Stimulated activated CD8-positive, alpha-beta memory T cell treated with anti-CD3 and anti-CD28 coated beads, Interleukin-4, amount 100 ng/mL, for 4 hours (primary cell): ENCODE measurements at places on chromosomes 12 and 14.

DNA sequence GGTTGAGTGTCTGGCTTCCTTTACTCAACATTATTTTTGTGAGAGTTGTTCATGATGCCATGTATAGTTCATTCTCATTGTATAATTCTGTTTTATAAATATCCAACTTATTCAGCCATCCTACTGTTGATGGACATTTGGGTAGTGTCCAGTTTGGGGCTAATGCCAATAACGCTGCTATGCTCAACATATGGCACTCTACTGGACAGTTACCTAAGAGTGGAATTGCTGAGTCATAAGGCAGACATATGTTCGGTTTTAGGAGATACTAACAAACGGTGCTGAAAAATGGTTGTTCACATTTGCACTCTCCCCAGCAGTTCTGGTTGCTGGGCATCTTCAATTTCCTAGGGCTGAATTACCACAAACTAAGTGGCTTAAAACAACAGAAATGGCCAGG lies 28.7 kb upstream of the P2RX4 start:
- DNase-seq, result no peak

- no peak for DNase-seq
Observed at GRCh38 chr14:76525106-76525821, 149.3 kb downstream of the ESRRB start.

DNA sequence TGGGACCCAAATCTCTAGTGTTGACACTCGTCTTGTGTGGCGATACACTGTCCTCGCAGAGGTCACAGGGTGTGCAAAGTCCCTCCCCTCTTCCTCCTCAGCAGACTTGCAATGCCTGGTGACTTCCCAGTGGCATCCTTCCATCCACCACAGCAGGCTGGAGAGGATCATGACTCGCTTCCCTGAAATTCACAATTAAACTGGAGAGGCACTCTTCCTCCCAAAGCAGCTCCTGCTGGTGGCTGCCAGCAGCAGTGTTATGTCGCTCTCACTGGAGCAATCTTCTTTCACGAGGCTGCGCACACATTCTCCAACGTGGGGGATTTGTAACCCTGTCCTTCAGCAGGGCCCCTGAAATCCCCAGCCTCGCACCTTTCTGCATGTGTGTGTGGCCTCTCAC lies 145.2 kb upstream of the TMCC3 start:
- no peak for DNase-seq

DNA sequence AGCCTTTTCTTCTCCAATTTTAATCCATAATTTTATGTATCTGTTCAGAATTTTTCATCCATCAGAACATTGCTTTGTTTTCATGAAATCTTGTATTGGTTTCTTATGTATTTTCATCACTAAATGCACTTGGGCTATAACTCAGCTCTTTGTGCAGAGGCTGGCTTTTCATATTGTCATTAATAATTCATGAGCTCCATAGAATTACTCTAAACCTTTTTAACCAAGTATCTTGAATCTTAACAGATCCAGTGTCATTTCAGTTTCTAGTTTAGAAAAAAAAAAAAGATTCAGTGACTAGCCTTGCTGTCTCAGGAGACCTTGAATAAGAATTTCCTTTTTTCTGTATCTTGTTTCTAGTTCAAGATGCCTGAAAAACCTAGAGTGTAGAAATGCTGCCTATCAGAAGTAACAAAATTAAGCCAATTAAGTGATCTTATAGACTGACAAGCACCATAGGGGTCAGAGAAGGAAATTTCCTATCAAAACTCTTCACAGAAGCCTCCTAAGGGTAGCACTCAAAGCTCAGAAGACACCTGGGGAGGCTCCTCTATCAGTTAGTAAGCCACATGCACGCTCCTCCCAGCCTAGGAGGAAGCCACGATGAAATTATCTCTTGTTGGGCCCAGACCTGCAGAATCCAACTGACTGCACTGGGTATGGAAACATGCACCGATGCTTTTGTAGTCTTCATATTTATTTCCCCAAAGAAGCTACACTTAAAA lies 163.4 kb downstream of the KICS2 start:
- no peak for DNase-seq

- no peak for DNase-seq
Observed at GRCh38 chr12:46804054-46804453, 21.7 kb downstream of the SLC38A4 start.

- DNase-seq, result no peak
Observed at GRCh38 chr12:124359671-124360581, 65.0 kb downstream of the RFLNA start.

DNA sequence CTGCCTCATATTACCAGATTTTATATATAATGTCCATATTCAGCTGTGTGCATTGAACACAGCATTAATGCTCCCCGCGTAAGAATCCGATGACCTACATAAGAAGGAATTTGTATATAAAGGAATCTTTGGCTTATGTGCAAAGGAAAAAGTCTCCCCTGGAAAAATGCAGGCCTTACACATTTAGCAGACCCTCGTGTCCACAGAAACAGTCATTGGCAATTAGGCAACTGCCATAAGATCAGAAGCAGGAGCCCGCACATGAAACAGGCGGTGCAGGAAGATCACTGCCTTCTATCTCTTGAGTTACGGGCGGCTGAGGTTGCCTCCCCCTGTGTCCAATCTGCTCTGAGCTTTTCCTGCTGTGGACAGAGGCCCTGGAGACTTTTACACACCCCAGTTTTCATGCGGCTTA lies 63.2 kb upstream of the RFX4 start:
- DNase-seq, result no peak

DNA sequence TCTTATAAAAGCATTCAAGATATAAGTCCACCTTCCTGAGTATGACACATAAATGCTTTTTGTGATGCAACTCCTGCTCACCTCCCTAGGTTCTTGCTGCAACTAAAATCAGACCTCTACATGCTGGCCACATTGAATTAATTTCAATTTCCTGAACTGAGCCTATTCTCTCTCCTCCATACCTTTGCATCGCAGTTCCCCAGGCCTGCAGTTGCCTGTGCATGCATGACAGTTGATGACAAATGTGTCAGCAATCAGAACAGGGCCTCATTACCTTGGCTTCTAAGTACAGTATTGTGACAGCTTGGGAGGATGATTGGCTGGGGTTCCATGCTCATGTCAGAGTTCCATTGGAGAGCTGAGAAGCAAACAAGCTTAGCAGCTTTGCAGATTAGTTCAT lies 3.9 kb upstream of the TM7SF3 start:
- DNase-seq, result no peak

DNA sequence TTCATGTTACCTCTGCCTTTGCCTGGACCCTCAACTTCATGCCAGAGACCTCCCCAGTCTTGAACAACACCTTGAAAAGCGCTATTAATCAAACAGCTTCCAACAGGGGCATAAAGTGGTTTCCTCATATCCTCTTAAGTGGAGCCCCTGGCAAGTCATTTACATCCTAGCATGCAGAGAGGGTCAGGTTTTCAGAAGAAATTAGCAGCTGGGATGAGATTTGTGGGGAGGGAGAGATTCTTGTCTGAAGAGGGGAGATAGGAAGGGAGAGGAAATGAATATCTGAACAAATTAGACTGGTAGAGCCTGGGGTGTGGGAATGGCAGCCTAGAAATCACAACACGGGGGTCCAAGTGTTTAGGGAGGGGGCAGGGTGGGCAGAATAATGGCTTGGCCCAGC lies 45.6 kb downstream of the CALM1 start:
- no peak for DNase-seq

DNA sequence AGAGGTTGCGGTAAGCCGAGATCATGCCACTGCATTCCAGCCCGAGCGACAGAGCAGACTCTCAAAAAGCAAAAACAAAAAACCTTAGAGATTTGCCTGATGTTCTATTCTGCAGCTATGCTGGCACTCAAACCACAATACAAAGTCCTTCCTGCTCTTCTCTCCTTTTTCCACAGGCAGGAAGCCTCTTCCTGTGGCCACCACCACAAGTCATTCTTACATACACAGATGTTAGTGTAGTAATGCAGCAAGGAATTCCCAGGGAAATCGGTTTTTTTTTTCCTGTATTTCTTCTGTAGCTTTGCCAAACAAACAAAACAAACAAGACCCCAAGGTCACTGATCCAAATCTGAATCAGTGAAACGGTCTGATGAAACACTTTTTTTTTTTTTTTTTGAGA lies 104.3 kb downstream of the FIGNL2 start:
- DNase-seq, result no peak

- no peak for DNase-seq
Observed at GRCh38 chr14:38079268-38079667, 128.4 kb upstream of the SSTR1 start.

DNA sequence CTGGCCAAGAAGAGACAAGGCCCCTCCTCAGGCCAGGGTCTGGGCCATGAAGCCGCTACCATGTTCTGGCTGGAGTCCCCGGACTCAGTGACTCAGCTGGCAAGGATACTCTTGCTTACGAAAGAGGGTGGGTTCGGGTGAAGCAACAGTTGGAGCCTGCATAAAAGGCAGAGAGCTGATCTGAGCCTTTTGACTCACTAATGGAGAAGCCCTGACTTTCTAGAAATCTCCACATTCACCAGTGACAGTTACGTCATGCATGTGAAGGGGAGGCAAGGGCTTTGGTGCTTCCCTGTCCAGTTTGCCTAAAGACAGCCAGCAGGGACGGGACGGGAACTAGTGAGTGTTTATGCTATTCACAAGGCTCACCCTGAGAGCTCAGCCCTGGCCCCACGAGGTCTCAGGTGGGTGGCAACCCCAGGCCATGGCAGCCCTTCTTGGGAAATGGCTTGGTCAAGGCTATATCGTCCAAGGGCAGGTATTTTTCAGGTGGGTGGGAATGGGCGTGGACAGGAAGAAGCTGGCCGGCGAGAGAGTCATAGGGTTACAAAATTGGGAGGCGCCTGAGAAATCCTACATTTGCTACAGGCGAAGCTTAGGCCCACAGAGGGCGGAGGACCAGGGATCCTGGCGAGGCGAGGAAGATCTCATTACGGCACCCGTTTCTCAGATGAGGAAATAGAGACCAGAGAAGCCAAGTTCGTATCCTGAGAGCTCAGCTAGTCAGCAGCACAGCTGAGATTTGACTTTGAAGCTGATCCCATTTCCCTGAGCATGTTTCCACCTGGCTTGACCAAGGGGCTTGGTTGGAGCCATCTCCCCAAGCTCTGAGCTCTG lies 314.6 kb downstream of the BCL11B start:
- DNase-seq, result no peak

DNA sequence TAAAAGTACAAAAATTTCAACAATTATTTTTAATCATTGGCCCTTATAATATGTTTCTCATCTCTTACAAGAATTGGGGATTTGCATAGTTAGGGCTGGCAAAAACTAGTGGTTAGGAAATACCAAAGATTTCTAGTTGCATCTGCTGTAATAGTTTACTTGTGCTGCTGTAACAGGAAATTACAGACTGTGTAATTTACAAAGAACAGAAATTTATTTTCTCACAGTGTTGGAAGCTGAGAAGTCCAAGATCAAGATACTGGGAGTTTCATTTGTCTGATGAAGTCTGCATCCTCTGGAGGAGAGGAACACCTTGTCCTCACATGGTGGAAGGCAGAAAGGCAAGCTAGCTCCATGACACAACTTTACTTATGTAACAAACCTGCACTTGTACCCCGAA lies 157.0 kb downstream of the FLRT2 start:
- no peak for DNase-seq

- DNase-seq, result no peak
Observed at GRCh38 chr12:128786741-128787391, 36.9 kb downstream of the SLC15A4 start.

DNA sequence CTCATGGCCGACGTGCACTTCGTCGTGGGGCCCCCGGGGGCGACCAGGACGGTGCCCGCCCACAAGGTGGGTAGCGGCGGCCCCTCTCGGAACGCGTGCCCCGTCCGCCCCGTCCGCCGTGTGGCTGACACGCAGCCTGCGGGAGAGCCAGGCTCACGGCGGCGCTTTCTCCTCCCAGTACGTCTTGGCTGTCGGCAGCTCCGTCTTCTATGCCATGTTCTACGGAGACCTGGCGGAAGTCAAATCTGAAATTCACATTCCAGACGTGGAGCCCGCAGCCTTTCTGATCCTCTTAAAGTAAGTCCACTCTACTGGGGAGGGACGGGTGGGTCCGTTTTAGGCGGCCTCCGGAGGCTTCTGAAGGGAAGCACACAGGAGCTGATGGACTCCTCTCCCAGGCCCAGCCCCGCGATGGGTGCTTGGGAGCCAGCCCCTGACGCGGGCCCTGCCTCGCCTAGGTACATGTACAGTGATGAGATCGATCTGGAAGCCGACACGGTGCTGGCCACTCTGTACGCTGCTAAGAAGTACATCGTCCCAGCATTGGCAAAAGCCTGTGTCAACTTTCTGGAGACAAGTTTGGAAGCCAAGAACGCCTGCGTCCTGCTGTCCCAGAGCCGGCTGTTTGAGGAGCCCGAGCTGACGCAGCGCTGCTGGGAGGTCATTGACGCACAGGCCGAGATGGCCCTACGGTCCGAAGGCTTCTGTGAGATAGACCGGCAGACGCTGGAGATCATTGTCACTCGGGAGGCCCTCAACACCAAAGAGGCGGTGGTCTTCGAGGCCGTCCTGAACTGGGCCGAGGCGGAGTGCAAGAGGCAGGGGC lies 1.1 kb downstream of the BTBD6 start:
- DNase-seq, result no peak

DNA sequence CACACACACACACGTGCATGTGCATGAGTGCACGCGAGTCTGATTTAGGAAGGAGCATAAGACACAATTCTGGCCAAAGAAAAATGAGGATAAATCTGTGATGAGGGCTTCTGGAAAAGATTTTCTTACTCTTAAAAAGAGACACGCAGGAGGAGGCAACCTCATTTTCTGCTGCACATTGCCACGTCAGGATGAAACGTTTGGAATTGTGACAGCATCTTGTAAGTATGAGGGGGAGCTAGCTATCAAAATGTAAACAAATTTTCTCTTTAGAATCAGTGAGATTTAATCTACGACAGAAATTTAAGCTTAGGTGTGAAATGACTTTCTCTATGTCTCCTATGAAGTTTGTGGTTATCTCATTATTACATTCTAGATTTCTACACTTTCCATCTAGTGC lies 31.1 kb upstream of the NUBPL start:
- no peak for DNase-seq

GRCh38 chr12:58741226-58741625 lies 179.1 kb downstream of the LRIG3 start:
- no peak for DNase-seq

- no peak for DNase-seq
Observed at GRCh38 chr12:46790066-46790465, 35.7 kb downstream of the SLC38A4 start.

DNA sequence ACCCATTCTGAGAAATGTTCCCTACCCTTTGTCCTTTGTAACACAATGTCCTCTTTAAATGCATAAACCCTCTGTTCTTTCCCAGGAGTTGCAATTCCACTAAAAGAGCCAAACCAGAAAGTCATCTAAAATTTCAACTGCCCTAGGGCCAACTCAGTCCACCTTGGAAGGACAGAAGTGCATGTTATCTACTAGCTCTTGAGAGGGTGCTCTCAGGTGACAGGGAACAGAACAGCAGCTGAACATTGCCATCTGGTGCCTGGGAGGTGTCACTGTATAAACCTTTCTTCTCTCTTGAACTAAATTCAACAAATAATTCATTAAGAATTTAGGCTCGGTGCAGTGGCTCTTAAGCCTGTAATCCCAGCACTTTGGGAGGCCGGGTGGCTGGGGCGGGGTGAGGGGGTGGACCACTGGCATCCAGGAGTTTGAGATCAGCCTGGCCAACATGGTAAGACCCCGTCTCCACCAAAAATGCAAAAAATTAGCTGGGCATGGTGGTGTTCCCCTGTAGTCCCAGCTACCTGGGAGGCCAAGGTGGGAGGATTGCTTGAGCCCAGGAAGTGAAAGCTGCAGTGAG lies 10.3 kb upstream of the FERMT2 start:
- no peak for DNase-seq
